ENCODE measurements at places on chromosomes 11 and 22. TPM values are rescaled to one million over a fixed set of nuclear protein-coding genes. Genes with fewer than 3 reads are reported as not detected.

Gene CDPF1
- 11.5 TPM for total RNA-seq

DNA sequence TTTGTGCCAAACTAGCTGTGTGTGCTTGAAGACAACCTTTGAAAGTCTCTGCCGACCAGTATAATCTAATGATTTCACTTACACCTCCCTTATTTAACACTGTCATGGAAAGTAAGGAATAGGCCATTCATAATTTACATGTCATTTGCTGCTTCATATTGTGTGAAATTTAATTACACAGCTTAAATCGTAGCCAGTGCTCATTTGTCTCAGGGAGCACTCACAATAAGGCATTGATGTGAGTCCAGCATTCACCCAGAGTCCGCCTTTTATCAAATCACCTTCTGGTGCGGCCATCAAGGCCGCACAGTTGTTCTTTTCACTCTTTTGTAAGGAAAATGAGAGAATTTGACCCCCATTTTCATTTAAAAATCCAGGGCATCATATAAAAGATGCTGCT is 46.9 kb downstream of the PAX6 start:
- no peaks in the 10 kb centered on the region for H3K4me1 ChIP-seq
- H3K36me3 ChIP-seq = no peaks in the 10 kb centered on the region
- H3K27ac ChIP-seq = no peak overlapping the region
- H3K27me3 ChIP-seq = no peaks in the 10 kb centered on the region
- H3K4me3 ChIP-seq = no peak overlapping the region

GRCh38 chr11:11841116-11841722 is 553 bp upstream of the USP47 start:
- DNase-seq = no peak
- H3K4me1 ChIP-seq = peaks cover 4% of the 10 kb centered on the region

GRCh38 chr11:1411301-1411700 is 21.6 kb downstream of the BRSK2 start:
- no peaks in the 10 kb centered on the region for H3K36me3 ChIP-seq
- no peak for DNase-seq
- H3K4me3 ChIP-seq = no peak overlapping the region

Gene TREH
- total RNA-seq = not detected

DNA sequence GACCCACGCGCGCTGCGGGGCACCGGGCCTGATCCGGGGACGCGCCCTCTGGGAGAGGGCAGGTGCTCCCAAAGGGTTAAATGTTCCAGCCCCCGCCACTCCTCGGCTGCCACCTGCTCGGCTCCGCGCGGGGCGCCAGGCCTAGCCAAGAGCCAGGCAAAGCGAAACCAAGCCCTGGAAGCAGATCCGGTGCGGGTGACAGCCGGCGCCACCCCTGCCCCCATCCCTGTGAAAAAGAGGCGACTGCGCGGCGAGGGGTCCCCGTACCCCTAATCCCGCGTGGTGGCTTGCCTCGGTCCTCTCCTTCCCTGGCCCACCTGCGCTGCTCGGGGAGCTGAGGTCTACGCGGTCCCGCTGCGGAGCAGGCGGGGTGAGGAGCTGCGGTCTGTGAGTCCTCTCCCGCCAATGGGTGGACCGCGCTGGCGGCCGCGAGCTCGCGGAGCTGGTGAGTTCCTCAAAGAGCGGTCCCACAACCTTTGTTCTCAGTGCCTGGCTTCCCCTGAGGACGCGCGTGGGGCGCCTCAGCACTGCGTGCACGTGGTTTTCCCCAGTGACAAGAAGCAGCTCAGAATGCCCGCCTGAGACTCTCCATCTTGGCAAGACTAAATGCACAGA is at the start of gene ME3:
Gene ME3 (minus strand): TSS at position 610 of the 615 bp plus-strand sequence.
- H3K4me1 ChIP-seq = 0 out of 2 replicates have a peak, but pooled peaks cover 2% of the 10 kb centered on the region
- H3K4me3 ChIP-seq = peak within 1 kb of the TSS; percentile 64
- no peaks in the 10 kb centered on the region for H3K27me3 ChIP-seq
- H3K36me3 ChIP-seq = no peaks in the 10 kb centered on the region
- peak; percentile 44 for DNase-seq

DNA sequence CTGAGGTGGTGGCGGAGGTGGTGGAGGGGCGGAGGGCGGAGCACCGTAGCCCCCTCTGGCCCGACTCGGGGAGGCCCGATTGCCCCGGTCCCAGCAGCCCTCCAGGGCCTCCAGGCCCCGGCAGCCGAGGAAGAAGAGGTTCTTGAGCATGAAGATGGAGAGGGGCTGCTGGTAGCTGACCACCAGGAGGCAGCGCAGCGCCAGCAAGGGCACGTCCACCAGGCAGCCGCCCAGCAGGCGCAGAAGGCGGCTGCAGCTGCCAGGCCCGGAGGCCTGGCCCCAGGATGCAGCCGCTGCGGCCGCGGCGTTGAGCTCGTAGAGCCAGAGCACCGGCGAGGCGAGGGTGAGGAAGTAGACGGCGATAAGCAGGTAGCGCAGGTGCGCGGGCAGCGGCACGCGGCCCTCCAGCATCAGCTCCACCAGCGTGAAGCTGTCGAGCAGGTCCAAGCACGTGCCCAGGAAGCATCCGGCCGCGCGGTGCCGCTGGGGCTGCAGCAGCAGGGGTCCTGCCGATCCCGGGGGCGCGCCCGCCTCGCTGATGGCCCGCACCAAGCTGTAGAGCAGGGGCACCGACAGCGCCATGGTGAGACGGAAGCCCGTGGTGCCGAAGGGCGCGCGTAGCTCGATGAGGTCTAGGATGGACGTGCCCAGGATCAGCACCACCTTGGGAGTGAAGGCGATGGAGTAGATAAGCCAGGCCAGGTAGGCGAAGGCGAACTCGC is 1.5 kb downstream of the TMEM121B start:
- H3K27ac ChIP-seq = no peak overlapping the region
- H3K4me3 ChIP-seq = no peak overlapping the region
- H3K27me3 ChIP-seq = peaks cover 29% of the 10 kb centered on the region
- H3K36me3 ChIP-seq = no peaks in the 10 kb centered on the region

Gene MAPK8IP2
- total RNA-seq = under 0.01 TPM

Gene RDX
- 61.1 TPM for total RNA-seq

- H3K36me3 ChIP-seq = no peaks in the 10 kb centered on the region
- H3K27me3 ChIP-seq = no peaks in the 10 kb centered on the region
- no peak for DNase-seq
- no peaks in the 10 kb centered on the region for H3K4me1 ChIP-seq
- H3K4me3 ChIP-seq = no peak overlapping the region
- no peak overlapping the region for H3K27ac ChIP-seq
These were observed 424.4 kb downstream of the TMEM135 start for GRCh38 chr11:87462171-87462570.

GRCh38 chr22:44351685-44352377 is 39.1 kb upstream of the SHISAL1 start:
- H3K36me3 ChIP-seq = no peaks in the 10 kb centered on the region
- no peak overlapping the region for H3K27ac ChIP-seq
- DNase-seq = peak; percentile 95

Gene ADAMTS15
- total RNA-seq = 3.1 TPM

GRCh38 chr11:27367881-27368280 is 4.9 kb upstream of the CCDC34 start:
- DNase-seq = no peak
- H3K36me3 ChIP-seq = 0 out of 2 replicates have a peak, but pooled peaks cover 3% of the 10 kb centered on the region
- H3K27ac ChIP-seq = no peak overlapping the region

DNA sequence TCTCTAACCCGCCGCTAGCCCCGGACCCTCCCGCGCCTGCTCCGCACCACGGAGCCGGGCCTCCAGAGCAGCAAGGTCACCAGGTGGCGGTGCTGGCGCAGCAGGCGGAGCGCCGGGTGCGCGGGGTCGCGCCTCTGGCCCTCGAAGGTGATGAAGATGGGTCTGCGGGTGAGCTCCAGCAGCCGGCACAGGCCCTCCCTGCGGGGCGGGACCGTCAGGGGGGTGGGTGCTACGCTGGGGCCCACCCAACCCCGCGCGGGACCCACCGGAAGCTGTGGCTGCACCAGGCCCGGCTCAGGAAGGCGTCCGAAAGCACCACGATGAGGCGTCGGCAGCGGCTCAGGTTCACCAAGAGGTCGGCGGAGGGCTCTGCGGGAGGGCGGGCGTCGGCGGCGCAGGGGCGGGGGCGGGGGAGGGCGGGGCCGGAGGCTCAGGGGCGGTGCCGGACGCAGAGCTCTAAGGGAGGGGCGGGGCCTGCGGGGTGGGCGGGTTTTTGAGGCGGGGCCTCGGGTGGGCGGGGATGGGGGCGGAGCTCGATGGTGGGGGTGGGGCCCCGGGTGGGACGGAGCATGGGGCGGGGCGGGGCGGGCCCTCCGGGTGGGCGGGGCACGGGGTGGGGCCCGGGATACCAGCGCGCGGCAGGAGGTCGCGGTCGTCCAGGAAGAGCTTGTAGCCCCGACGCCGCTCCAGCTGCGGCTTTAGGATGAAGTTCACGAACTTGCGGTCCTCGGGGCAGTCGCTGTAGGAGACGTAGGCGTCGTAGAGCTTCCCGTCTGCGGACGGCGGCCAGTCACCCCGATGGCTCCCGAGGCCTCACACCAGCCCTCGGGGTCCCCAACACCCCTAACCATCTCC is 7.8 kb downstream of the SIGIRR start:
- H3K36me3 ChIP-seq = no peaks in the 10 kb centered on the region
- H3K4me3 ChIP-seq = peak overlapping the region; percentile 54
- H3K27me3 ChIP-seq = peaks cover 3% of the 10 kb centered on the region
- DNase-seq = peak; percentile 65

DNA sequence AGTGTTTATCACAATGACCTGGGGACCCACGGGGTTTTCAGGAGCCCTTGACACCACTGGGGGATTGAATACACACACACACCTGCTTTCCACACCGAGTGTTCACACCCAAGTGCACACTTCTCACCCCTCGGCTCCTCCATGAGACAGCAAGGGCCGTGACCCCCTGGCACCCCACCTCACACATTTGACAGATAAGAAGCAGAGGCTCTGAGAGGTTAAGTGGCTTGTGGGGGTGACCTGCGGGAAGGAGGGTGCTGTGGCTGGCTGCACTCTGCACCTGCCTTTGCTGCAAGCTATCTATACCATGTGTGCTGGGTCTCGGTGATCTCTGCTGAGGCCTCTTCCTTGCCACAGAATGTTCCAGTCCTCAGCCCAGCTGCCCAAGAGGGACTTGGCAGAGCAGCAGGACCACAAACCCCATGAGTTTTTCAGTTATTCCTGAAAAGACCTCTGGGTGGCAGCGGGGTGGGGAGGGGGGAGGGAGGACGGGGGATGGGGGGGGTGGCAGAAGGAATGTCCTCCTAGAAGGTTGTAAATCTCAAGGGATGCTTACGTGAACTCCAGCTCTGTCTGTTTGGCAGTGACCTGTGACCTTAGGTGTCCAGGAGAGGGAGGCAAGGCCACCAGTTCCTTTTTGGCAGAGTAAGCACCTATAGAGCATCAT is 47.9 kb upstream of the RFPL3 start:
- H3K4me1 ChIP-seq = no peaks in the 10 kb centered on the region
- H3K4me3 ChIP-seq = no peak overlapping the region
- no peak for DNase-seq

Gene FAT3
- total RNA-seq = 2.2 TPM

Gene CDHR5
- not detected for total RNA-seq

DNA sequence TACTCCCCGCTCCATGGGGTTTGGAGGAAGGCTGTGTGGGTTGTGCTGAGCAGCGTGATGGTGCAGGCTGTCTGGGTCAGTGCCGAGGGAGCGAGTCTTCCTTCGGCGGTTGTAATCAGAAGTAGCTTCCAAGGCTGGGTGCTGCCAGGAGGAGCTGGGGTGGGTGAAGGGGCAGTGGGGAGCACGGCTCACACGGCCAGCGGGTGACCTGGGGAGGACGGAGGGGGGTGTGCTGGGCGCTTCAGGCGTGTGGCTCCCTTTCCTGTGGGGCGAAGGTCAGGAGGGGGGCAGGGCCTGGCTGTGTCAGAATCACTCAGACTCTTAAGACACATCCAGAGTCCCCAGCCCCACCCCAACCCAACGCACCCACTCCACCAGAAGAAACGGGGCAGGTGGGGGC is 60.2 kb downstream of the LRP5 start:
- H3K36me3 ChIP-seq = peaks cover 20% of the 10 kb centered on the region
- H3K4me1 ChIP-seq = peaks cover 16% of the 10 kb centered on the region
- H3K27ac ChIP-seq = no peak overlapping the region
- H3K27me3 ChIP-seq = no peaks in the 10 kb centered on the region
- DNase-seq = no peak

DNA sequence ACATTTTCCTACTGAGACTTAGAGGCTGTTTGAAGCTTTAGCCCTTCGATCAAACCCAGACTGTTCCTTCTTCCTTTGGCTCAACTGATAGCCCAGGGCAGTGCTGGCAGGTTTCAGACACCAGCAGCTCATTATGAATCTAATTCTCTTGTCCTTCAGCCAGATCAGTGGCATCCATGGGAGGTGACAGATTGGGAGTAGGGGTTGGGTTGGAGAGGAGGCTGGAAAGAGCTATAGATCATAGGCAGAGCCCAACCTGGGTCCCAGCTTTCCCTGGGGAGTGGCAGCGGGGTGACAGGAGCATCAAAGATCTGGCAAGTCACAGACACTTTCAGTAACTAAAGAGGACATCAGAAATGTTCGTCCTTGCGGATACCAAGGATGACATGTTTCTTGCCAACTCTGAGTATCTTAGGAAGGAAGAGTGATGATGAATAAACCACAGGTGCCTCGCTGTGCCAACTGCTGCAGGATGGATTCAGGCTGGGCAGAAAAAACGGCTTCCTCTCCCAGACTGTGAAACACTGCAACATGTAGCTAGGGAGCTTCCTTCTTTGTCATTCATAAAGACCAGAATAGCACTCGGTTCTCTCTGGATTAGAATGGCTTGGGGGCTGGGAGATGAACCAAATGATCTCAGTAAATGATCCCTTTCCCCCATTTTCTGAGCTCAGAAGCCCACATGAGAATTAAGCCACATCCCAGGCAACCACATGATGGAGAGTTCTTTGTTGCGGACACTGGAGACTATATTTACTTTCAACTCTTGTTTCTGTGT is 19.1 kb downstream of the ABCC8 start:
- no peak overlapping the region for H3K27ac ChIP-seq
- H3K4me1 ChIP-seq = no peaks in the 10 kb centered on the region
- no peak for DNase-seq
- no peak overlapping the region for H3K4me3 ChIP-seq

DNA sequence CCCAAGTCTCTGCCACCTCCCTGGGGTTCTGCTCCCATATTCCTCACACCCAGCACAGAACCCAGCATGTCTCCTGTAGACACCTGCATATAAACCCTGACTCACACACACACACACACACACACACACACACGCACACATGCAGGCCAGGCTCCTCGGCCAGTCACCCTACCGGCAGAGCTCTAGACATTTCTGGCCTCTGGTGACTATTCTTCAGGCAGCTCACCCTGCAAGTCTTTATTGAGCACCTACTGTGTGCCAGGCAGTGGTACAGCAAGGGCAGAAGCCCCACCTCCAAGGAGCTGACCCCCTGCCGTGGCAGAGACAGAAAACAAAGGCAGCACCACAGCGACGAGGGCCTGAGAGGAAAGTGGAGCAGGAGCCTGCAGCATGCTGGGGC is 50.3 kb downstream of the CDKN1C start:
- H3K27me3 ChIP-seq = peaks cover 20% of the 10 kb centered on the region
- no peak overlapping the region for H3K27ac ChIP-seq
- no peak overlapping the region for H3K4me3 ChIP-seq
- peak; percentile 54 for DNase-seq
- H3K4me1 ChIP-seq = peaks cover 2% of the 10 kb centered on the region
